ENCODE measurements at places on chromosomes 4 and X.

DNA sequence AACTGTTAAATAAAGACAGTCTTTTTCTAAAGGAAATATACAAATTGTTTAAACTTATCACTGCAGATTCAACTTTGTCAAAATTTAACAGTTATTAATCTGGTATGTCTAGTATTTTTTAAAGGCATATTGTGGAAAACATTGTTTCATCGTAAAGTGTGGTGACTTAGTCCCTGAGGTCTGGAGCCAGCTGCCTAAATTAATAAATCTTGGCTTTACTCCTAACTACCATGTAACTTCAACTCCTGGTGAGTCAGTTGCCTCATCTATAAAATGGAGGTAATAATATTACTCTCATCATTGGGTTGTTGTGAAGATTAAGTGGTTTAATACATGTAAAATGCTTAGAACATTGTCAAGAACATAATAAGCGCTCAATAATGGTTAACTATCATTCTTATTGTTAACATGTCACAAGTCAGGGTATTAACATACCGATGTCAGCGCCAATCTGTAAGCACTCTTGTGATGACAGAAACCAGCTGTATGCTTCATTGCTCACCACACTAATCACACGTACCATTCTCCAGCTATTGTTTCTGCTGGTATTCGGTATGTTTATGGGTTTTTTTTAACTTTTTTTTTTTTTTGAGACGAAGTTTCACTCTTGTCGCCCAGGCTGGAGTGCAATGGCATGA lies 14.1 kb upstream of the SMIM43 start:
- DNase-seq: no peak

GRCh38 chrX:152601848-152602616 lies 35.7 kb upstream of the GABRQ start:
- DNase-seq: no peak

DNA sequence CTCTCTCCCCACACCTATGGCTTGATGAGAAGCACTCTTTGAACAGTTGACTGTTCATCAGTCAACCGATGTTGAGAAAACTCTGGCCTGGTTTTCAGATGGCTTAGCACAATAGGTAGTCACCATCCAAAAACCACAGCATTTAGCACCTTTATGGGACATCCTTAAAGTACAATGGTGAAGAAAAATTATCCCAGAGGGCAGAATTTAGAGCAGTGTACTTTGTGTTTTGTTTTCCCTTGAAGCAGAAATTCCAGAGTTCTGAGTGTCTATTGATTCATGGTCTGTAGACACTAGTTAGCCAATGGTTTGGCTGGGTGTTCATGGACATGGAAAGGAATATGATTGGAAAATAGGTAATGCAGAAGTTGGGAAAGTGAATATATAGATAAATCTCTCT lies 487.0 kb downstream of the PDHA2 start:
- no peak for DNase-seq

GRCh38 chr4:4865705-4866123 lies 6.2 kb downstream of the MSX1 start:
- no peak for DNase-seq

DNA sequence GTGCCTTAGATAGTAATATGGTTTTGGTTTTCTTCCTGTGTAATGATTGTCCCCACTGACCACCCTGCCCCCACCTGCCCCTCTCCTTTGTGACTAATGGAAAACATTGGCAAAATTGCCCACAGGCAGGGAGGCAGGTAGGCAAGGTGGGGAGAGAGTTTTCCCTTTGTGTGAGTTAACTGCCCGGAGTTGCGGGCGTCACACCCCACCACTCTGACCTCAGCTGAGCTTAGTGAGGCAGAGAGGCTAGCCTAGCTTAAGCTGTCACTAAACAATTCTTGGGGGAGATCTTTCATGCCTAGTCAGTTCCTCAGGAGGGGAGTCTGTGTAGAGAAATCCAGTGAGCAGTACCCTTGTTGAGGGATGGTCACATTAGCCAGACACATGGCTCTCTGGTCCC lies 245.3 kb downstream of the BCOR start:
- DNase-seq: no peak

GRCh38 chr4:101921370-101921769 lies 130.8 kb downstream of the BANK1 start:
- DNase-seq: no peak

DNA sequence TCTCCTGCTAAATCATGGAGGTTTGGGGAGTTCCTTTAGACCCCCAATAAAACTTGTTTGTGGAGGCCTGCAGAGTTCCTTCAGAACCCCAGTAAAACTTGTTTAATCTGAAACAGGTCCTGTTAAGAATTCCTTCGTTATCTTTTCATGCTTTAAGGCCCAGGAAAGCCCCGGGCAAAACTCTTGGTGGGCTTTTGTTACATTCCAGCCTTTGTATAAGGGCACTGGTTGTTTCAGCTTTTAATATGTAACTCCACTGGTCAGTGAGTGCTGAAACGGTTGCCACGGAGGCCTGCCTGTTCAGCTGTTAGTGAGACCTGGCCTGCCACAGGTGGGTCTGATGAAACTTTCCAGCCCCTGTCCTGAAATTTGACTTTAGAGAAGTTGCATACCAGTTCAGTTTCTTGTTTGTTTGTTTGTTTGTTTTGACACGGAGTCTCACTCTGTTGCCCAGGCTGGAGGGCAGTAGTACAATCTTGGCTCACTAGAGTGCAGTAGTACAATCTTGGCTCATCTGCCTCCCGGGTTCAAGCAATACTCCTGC lies 12.4 kb upstream of the DHRSX start:
- DNase-seq: no peak

GRCh38 chr4:139625482-139625881 lies 40.1 kb upstream of the MGST2 start:
- DNase-seq: no peak

DNA sequence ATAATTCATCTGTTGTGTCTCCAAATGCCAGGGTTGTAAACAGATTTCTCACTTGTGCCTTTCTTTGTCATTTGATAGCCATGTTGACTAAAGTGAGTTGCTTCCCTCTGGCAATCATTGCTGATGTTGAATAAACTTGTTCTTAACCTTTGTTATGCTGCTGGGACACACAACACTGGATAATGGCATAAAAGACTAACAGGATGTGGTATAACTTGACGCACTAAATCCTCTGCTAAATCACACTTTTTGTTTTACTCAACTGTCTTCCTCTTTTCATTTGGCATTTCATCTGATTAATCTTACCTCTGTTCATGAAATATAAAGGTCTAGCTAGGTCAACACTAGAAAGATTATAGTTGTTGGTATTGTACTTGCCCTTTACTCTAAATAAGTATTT lies 17.6 kb upstream of the CXCL5 start:
- DNase-seq: no peak

DNA sequence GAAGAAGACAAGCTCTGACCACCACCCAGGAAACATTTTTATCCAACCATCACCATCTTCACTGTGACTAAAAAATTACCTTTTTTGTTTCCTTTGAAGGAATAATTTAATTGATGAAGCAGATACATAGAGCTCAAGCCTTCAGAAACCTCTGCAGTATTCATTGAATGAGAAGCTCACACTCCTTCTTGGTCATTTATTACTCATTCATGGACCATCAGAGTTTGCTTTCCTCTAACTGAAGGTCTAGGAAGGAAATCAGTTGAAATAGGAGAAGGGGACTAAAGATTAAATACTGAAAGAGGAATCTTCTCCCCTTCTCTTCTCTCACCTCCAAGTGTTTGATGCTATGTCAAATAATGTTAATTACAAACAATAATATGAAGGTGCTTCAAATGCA lies 290.6 kb upstream of the KLF3 start:
- no peak for DNase-seq

DNA sequence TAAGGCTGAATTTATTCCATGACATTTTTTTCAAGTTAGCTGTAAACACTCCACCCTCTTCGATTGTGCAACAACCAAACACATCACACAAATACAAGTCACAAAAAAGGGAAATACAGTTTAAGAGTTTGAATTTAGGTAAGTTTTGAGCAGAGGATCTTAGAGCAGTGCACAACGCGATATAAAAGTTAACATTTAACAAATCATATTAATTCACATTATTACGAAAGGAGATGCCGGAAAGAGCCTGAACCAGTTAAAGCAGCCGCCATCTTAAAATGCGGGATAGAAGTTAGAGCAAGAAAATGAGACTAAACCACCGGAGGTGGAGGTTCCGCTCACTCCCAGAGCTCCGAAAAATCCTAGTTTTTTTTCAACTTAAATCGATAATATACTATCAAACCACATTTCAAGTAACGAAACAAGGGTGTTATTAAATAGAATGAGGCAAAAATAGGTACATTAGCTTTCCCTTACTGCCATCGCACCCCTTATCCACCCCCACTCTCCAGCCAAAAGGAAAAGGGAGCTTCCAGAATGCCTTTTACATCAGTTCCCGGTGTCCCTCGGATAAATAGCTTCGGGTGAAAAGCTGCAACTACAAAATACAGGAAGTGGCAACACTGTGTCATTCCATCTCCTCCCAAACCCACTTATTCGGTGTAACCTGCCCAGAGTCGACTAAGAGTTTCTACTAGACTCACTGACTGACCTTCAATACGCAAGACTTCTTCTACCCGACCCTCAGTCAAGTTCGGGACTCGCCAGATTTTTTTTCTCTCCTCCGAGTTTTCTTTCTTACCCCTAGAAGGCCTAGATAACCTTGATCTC lies 1.9 kb downstream of the UBE2D3 start:
- DNase-seq: no peak

DNA sequence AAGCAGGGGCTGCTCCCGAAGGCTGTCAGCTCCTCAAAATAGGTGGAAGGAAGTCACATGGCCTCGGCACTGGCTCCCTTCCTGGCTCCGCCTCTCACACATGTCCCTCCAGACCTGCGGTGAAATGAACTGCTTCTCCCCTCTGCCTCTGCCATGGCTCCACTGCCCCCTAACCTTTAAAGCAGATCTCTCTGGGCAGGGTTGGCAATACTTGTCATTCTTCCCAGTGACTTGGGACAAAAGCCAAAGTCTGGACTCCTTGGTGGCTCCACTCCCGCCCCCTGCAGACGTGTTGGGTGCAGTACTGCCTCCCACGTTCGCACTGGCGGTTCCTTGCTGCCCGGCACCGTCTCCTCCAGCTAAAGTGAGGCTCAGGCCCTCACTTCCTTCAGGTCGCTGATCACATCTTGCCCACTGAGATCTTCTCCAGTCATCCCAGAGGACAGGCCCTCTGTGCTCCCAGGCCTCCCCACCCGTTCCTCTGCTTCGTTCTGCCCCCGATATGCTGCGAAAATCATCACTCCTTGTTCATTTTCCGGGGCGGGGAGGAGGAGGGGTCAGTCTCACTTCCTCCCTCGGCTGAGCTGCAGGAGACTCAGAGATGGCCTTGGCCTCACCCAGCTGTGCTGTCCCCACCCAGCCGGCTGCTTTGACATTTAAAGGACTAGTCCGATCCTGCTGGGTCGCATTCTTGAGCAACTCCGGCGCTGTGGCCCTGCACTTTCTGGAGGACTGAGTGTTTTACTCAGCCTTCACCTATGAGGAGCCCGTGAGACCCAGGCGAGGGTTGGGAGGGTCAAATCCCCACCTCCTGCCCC lies 97.4 kb downstream of the PHKA2 start:
- DNase-seq: no peak

DNA sequence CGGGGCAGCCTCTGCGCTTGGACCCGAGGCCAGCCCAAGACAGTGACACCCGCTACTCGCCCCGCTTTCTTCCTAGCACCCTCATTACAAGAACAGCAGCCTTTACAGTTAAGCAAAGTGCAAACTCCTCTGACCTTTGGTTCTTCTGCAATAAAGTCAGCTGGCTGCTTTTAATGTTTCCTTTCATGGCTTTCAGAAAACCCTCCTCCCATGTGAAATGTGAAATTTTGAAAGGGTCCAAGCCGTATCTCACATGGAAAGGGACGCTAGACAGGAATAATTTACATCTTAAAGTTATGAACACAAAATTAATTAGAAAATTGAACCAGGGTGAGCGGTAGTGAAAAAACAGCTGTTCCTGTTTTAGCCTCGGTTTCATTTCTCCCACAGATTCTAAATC lies 520.1 kb upstream of the FRG1 start:
- DNase-seq: no peak

- no peak for DNase-seq
These were observed 126.9 kb upstream of the GPRIN3 start for GRCh38 chr4:89434364-89434988.

GRCh38 chrX:84933956-84934556 lies 69.6 kb upstream of the APOOL start:
- DNase-seq: no peak

DNA sequence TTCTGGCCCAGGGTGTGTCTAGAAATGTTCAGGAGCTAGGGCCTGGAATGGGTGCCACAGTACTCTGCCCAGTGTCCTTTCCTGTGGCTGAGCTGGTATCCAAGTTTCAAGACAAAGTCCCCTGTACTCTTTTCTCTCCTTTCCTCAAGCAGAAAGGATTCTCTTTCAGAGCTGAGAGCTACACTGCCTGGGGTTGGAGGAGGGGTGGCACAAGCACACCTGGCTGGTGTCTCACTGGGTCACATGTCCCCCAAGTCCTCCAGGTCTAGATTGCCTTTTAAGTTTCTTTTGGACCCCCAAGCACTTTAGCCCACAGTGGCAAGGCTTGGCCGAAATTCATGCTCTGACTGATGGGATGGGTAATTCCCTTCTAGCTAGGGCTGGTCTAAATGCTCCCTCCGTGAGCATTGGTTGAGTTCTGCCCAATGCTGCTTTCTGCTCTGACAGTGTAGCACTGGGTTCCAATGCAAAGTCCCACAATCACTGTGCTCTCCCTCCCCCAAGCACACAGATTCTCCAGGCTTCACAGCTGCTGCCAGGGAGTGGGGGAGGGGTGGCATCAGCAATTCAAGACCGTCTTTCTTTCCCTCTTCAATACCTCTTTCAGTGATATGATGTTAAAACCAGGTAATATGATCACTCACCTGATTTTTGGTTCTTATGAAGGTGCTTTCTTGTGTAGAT lies 47.8 kb downstream of the BEX3 start:
- DNase-seq: no peak

GRCh38 chr4:139515531-139515958 lies 40.5 kb downstream of the SETD7 start:
- no peak for DNase-seq

GRCh38 chrX:9231491-9231890 lies 197.6 kb upstream of the FAM9B start:
- DNase-seq: no peak

DNA sequence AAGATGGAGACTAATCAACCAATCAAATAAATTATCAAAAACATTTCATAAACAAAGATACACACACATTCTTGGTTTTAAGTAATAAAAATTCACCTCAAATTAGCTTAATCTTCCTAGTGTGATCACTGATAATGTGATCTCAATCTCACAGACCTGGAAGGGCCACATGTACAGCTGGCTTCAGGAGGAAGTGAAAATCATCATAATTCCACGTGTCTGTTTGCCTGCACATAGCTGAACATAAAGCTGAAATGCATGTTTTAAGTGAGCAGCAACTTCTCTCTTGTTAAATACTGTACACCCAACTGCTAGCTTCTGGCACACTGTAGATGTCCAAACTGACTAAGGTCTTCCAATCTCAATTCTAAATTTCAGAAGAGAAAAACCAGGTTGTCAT lies 53.8 kb downstream of the ARHGAP6 start:
- DNase-seq: no peak

- no peak for DNase-seq
These were observed 21.7 kb upstream of the MTM1 start for GRCh38 chrX:150546711-150547153.

GRCh38 chr4:86762649-86763048 lies 86.5 kb downstream of the SLC10A6 start:
- DNase-seq: no peak

Measured in stimulated activated CD4-positive, alpha-beta T cell treated with anti-CD3 and anti-CD28 coated beads, Interleukin-1b, Interleukin-23, amount 100 ng/mL, for 1 hour (primary cell).